ENCODE measurements at places on chromosomes 3 and 15.

DNA sequence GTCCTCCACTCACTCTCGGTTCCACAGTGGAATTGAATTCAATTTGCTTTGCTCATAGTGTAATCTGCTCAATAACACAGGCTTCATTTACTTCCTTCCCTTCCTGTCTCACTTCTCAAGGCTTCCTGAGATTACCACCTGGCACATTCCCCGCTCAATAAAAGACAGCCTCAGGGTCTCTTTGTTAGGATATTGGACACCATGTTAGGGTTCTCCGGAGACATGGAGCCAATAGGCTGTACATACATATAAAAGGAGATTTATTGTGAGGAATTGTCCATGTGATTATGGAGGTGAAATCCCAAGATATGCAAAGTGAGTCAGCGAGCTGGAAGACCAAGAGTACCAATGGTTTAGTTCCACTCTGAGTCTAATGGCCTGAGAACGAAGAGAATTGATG lies 974.5 kb downstream of the CADM2 start:
- DNase-seq: no peak

- no peak for DNase-seq
Observed at GRCh38 chr3:141255846-141256261, 24.2 kb downstream of the PXYLP1 start.

GRCh38 chr3:69282181-69282580 lies 103.7 kb downstream of the FRMD4B start:
- DNase-seq: peak; percentile 81

GRCh38 chr3:51680663-51681230 lies 9.7 kb downstream of the TEX264 start:
- DNase-seq: no peak

DNA sequence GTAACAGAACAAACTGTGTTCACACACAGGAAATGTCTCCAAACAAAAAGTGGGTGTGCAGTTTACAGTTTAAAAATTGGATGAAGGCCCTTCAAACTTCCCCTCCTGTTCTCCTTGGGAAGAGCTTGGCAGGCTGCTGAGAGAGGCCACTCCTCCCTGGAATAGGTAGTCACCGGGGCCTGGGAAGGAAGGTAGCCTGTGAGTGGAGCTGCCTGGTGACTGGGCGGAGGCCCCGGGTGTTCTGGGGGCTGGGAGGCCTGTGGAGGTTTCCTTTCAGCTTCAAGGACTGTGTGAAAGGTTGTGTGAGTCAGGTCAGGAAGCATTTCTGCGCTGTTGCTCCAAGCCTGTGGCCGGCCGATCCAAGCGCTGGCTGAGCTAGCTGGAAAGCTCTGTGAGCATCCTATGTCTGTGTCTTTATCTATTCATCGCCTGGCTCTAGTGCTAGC lies 14.1 kb downstream of the SLCO3A1 start:
- no peak for DNase-seq

DNA sequence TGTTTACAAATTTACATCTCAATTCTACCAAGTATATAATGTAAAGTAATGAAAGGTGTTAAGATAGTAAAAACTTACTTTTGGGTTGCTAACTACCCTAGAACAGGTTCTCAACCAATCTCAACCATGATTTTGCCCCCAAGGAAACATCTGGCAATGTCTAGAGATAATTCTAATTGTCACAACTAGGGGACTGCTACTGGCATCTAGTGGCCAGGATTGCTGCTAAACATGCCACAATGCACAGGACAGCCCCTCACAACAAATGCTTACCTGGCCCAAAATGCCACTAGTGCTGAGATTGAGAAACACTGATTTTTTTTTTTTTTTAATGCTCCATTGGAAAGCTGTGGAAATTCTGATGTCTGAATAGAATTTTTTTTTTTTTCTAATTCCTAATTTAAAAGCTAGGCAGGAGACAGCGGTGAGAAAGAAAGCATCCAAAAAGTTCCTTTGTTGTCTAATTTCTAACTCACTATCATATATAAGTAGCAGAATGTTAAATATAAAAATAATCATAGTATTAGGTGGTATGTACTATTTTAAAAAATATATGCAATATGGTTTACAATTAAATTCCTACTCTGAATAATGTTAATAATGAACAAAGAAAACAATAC lies 81.5 kb downstream of the TJP1 start:
- DNase-seq: no peak

DNA sequence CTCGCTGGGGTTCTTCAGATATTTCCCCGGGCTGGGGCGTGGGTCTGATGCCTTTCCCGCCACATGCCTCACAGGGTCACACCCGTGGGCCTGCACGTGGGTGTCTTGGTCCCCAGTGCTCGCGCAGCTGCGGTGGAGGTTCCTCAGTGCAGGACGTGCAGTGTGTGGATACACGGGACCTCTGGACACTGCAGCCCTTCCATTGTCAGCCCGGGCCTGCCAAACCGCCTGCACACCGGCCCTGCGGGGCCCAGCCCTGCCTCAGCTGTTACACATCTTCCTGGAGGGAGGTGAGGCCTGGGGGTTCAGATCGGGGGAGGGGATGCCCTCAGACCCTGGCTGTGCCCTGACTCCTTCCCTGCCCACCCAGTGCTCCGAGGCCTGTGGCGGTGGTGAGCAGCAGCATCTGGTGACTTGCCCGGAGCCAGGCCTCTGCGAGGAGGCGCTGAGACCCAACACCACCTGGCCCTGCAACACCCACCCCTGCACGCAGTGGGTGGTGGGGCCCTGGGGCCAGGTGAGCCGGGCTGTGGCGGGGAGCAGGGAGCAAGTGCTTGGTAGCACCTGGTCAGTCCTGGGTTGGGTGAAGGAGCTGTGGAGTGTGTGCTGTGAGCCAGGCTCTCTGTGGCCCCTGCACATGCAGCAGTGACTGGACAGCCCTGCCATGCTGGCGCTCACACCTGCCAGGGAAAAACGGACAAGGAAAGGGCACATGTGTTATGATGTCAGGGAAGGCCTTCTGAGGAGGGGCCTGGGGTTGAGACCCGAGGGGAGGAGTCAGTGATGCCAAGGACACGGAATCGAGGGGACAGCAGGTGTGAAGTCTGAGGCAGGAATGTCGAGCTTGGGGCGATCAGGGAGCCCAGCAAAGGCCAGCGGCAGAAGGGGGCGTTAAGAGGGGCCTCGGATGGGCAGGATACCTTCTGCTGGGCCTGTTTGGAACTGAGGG lies 88.9 kb downstream of the TBC1D2B start:
- no peak for DNase-seq

GRCh38 chr15:50783895-50784294 lies 18.4 kb upstream of the SPPL2A start:
- no peak for DNase-seq

DNA sequence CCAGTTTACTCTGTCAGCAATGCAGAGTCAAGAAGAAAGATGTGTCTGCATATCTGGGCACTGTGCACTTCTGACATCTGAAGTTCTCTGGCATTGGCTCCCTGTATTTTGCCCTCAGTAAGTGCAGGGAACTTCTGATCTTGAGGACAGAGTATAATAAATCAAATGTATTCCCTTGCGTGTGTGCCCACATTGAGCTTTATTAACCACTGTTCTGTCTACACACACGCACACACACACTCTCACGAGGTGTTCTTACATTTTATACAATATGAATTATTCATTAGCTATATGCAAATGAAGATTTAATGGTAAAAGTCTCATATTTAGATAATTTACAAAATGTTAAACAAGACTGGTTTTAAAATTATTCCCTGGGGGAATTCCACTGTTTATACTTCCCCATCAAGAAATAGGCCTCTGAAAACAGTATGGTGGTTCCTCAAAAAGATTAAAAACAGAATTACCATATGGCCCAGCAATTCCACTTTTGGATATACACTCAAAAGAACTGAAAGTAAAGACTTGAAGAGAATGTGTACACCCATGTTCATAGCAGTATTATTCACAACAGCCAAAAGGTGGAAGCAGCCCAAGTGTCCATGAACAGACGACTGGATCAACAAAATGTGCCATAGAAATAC lies 24.6 kb upstream of the ANPEP start:
- DNase-seq: no peak

DNA sequence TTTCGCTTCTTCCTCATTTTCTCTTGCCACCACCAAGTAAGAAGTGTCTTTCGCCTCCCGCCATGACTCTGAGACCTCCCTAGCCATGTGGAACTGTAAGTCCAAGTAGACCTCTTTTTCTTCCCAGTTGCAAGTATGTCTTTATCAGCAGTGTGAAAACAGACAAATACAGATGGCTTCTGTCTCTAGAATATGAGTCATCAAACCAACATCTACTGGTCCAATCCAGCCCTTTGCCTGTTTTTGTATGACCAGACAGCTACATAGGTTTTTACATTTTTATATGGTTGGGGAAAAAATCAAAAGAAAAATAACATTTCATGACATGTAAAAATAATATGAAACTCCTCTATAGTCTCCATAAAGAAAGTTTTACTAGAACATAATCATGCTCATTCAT lies 118.7 kb upstream of the PTPRG start:
- DNase-seq: no peak

- no peak for DNase-seq
Observed at GRCh38 chr3:99648101-99648500, 9.7 kb downstream of the COL8A1 start.

DNA sequence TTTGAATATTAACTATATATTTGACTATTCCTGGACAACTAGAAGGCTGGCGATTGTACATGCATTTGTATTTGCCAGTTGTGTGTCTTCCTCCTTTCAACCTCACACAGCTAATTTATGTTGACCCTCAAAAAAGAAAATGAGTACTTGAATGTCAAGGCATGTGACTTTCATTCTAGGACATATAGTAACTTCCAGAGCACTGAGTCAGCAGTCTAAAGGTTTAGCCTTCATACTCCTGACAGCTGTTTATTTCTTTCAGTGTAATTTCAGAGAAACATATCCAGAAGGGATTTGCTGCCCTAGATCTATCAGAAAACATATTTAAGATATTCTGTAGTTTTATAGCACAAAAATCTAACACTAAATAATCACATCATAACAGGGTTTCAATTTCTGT lies 74.6 kb upstream of the GOLGA8J start:
- no peak for DNase-seq

GRCh38 chr15:78440375-78441373 lies 2.7 kb downstream of the IREB2 start:
- no peak for DNase-seq

- no peak for DNase-seq
Observed at GRCh38 chr3:114418107-114418506, 124.3 kb downstream of the TIGIT start.

- DNase-seq: no peak
Observed at GRCh38 chr3:194396859-194397756, 2.0 kb downstream of the GP5 start.

GRCh38 chr3:171747223-171747920 lies 62.9 kb downstream of the PLD1 start:
- DNase-seq: no peak

DNA sequence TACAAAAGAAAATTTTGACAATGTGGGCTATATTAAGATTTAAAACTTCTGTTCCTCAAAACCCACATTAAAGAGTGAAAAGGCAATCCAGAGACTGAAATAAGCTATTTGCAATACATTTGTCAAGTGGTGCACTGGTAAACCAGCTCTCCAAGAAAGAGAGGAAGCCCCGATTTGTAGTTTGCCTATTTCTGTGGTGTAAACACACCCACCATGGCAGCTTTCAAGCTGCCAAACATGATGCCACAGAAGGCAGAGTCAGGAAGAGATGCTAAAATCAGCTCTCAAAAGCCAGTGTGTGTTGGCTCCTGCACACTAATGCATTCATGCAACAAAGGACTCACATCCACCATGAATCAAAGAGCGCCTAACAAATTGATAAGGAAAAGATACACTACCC lies 17.5 kb downstream of the RFTN1 start:
- no peak for DNase-seq
